ENCODE measurements at places on chromosomes 13 and 19.

- DNase-seq = no peak
Observed at GRCh38 chr13:111850458-111850857, 216.5 kb upstream of the SOX1 start.

DNA sequence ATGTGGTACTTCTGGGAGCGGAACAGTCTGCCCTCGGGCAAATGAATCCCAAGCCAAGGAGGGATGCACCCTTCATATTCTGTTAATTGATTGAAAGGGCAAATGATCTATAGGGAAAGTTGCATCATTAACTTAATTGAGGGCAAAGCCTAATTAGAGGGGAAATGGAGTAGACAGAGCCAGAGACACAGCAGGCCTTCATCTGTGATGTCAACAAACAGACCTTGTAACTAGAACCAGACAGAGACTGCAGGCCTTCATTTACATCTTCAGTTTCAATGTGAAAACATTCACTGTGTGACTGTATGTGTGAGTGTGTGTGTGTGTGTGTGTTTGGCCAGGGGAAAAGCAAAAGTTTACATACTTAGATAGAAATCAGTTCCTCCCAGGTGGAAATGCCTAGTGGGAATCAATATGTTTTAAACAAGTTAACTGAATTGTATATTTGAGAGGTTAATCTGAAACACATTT lies 126.4 kb downstream of the SPRY2 start:
- DNase-seq = no peak

DNA sequence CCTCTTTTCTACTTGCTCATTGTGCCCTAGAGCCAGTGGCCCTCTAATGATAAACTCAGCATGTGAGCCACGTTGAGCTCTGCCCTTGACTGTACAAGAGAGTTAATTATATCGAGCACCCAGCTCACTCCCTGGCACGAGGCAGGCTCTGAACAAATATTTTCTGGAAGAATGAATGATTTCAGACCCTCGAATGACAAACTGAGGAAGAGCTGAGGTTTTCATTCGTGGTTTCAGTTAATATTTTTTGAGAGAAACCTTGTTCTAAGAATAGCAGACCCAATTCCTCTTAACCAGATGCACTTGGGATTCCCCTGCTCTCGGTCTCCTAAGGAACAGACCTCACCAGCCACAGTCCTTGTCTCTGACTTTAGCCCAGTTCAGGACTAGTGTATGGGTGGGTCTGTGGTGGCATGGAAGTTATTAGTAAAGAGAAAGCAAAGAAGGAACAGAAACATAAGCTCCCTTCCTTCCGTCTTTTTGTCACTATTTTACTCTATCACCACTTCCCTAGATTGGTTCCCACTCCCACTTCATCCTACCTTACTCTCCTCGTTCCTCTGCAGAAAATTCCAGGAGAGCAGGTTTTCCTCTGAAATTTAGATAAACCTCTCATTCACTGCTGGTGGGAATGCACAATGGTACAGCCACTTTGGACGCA lies 22.1 kb upstream of the WDFY2 start:
- peak; percentile 28 for DNase-seq

DNA sequence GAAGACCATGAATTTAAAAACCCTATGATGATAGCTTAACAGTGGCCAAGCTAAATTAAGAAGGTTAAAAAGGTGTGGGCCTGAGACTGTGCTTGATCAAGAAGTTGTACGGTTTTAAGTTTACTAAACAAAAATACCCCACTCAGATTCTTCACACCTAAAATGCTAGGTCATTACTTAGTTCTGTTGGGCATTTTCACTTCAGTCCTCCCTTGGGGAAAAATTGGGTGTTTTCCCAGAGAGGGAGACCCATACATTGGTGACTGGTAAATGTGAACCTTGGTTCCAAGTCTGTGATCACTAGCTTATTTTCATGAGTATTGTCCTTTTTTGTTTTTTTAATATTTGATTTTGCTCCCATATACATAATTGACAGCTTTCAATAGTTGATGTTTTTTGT lies 44.4 kb downstream of the MTUS2 start:
- no peak for DNase-seq

GRCh38 chr19:48170817-48171347 lies 402 bp downstream of the ZSWIM9 start:
- no peak for DNase-seq

DNA sequence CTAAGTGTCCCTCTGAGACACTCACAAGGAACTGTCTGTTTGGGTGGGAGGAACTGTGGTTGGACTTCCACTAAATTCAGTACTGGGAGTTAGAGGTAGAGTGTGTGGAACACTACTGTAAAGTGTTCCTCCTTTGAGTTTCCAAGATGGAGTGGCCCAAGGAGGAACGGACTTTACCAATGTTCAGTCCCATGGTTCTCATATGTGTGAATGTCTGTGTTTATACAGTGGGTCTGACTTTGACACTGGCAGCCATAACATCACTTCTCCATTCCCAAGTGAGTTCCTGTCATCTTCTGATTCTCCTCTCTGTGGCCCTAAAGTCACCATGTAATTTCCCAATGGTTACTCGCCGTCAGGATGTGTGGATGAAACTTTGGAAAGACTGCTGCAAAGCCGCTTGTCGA lies 136.8 kb upstream of the SERP2 start:
- DNase-seq = no peak

DNA sequence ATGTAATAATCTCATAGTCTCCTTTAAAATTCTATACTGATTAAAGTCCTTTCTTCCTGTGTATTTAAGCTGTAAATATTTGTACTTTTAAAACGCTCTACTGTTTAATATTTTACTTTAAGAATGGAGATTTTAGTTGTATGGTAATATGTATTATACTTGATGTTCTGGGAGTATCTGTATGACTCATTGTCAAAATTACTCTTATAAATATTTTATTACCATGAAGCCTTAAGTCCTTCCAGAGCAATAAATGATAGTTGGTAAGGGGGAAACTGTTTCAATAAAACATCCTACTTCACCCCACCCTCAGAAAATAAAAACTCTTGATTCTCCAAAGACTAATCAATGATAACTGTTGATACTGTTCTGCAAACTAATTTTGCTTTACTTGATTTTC lies 6.4 kb downstream of the PCDH9 start:
- no peak for DNase-seq

- no peak for DNase-seq
Observed at GRCh38 chr19:3289971-3290569, 65.6 kb downstream of the CELF5 start.

Data from activated CD4-positive, alpha-beta T cell treated with anti-CD3 and anti-CD28 coated beads, Interleukin-2, amount 50 U/mL, for 48 hours (primary cell).